Inflammatory macrophage treated with lipopolysaccharide for 4 hours (primary cell): ENCODE measurements at places on chromosomes 16 and 17.

DNA sequence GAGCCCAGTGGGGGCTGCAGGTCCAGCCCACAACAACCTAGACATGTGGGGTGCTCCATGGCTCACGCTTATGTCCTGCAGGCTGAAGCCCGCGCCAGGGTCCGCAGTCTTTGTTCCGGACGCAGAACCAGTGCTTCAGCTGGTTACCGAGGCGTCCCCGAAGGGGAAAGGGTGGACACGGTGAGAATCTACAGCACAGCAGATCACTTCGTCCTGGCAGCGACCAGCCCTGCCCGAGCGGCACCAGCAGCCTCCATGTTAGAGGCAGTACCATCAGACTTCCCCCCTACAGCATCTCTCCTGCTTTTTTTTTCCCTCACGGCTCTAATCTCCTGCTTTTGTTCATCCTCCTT is 1736.4 kb downstream of the TP53TG3F start:
- no peak for DNase-seq

DNA sequence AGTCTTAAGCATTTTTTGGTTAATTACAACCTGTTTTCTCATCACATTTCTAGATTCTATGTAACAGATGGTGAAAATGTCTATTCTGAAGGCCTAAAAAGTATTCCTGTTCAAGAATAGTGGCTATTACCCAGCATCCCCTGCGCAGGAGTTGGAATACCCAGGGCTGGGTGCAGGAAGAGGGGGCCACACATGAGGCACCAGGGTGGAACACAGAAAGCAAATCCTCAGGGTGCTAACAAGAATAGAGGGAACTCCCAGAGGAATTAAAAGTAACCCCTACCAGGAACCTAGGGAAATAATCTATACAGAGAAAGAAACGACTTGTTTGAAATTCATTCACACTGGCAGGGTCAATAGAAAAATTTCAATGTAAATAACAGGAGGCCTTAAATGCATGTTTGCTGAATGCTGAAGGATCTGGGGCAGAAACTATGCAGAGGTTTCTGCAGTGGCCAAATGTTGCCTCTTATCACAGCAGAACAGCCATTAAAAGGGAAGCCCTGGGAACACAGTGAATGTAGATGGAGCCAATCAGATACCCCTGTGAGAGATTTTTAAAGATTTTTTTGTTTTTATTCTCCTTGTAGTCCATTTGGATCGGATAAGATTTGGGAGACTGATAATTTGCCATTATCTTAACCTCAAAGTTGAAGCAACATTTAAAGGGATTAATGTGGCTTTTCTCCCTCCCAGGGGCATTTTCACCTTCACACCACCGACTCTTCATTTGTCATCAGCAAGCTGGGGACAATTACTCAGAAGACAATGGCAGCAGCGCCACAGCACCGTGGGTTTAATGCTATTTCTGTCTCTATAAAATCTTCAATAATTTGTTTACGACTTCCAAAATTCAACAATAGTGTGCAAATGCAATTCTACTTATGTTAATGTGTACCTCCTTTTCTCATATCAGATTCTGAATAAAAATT is 196.0 kb upstream of the PSMD7 start:
- no peak for DNase-seq

DNA sequence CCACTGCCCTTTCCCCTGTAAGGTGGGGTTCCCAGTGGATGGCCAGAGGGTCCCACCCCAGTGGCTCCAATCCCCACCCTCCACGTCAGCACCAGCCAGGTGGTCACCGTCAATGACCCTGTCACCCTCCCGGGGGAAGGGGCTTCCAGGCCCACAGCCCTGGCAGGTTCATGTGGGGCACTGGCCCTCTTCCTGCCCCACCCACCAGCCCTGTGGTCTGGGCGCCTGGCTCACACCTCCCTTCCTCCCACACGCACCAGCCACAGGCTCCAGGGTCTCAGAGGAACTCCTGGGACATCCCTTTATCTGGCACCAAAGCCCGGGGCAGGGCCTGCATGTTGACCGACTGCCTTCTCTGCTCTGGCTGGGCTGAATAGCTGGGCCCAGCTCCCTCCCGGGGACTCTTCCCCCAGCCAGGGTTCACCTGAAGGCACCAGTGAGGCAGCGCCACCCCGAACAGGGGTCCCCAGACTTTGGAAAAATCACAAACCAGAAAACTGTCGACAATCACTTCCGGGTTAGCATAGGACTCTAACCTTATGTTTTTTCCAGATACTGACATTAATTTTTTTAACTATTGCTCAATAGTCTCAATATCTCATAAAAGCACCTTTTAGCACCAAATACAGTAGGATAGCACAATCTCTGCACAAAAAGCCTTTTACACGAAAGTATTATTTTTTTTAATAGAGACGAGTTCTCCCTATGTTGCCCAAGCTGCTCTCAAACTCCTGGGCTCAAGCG is 21.9 kb upstream of the ZC3H18 start:
- no peak for DNase-seq

DNA sequence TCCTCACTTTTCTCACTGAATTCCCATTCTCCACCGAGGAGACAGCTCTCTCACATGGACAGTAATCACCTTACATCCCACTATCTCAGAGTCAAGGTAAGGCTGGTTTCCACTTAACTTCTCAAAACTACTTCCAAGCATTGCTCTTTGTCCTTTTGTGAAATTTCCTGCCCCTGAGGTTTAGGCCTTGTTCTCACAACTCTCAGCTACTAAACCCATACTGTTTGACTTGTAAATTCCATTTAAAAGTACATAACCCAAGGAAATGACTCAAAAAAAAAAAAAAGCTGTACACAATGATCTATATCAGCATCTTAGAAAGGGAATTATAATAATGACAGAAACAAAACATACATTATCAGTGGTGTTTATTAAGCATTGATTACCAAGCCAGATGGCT is 8.8 kb downstream of the CDC27 start:
- no peak for DNase-seq

DNA sequence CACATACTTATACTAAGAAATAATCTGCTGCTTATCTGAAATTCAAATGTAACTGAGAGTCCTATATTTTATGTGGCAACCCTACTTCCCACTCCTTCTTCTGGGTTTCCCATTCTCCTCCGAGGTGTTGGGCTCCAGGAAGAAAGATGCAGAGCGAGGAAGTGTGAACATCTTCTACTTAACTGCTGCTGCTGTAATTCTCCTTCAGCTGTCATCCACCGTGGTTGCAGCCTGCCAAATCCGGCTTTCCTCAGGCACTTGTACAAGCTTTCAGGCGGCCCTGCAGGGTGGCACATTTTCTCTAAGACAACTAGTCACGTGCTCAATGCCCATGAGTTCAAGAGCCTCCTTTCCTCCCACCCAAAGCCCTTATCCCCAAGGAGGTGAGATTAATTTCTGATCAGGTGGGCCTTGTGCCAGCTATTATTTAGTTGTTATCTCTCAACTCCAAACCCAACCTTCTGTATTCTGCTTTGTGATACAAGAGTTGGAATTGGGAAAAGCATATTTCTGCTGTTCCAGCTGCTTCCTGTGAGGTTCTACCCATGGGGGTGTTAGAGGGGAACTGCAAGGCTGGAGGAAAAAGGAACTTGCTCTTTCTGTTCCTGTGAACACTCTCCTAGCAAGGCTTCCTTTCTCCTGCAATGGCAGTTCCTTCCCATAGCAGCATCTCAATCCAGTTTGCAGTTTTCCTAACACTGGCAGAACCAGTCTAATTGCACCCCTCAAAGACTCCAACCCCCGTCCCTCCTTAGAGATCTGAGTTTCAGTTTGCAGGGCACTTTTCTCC is 67.6 kb upstream of the RBBP6 start:
- DNase-seq = peak; percentile 23

DNA sequence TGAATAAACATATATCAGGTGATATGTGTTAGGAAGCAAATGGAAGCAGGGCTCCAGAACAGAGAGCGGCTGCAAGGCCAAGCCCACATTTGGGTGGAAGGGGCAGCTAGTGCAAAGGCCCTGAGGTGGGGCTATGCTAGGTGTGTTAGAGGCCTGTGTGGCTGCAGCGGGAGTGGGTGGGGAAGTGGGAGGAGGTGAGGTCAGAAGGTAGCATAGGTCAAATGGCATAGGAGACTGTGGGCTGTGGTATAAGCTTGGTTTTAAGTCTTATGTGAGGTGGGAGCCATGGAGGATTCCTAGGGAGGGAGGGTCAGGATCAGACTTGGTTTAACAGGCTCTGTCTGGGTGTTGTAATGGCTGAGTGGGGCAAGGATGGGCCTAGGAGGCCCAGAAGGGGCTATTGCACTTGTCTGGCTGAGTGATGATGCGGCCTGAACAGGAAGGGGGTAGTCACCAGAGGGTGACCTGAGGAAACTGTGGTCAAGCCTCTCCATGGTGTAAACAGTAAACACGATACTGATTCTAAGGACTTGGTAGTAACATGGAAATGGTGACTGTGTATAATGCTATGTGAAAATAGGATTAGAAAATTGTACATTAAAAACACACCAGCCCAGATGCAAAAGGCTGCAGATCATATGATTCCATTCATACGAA is 31.1 kb downstream of the RAI1 start:
- peak; percentile 86 for DNase-seq

DNA sequence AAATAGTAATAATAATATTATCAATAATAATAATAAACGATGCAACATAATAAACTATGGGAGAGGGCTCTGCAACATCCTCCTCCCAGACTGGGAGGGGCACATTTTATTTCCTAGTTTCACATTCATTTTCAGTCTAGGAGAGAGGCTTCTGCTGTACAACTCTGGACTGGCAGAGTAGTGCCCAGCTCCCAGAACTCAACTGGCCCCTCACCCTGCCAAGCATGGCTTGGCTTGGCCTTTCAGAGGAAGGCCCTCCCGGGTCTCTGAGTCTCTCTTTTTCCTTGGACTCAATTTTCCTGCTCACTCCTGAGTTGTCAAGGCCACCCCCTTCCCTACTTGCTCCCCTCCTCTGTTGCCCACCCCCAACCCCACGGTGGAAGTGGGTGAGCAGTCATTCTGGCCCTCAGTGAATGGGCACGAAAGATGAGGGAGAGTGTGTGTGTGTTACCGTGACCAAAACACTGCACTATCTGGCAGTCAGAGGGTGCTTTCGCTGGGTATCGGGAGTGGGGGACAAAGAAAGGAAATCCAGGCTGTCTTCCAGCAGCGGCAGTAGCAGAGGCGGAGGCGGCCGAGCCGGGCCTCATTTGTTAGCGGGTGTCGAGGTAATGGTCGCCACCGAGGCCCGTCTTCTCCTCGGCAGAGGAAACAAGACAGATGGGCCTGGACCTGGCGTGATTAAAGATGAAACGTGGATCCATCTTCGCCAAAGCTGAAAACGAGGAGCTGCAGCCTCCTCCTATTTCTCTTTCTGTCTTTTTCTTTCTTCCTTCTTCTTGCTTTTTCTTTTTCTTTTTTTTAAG is 2.3 kb downstream of the HOXB4 start:
- DNase-seq = peak; percentile 37

- no peak for DNase-seq
Measured at GRCh38 chr17:79742951-79743476, 12.3 kb downstream of the ENPP7 start.

GRCh38 chr16:86498671-86499439 is 11.5 kb upstream of the FOXF1 start:
- no peak for DNase-seq

GRCh38 chr17:73015722-73016276 is 76.7 kb downstream of the SLC39A11 start:
- DNase-seq = no peak

GRCh38 chr16:892536-893255 is 78.1 kb downstream of the LMF1 start:
- DNase-seq = no peak

DNA sequence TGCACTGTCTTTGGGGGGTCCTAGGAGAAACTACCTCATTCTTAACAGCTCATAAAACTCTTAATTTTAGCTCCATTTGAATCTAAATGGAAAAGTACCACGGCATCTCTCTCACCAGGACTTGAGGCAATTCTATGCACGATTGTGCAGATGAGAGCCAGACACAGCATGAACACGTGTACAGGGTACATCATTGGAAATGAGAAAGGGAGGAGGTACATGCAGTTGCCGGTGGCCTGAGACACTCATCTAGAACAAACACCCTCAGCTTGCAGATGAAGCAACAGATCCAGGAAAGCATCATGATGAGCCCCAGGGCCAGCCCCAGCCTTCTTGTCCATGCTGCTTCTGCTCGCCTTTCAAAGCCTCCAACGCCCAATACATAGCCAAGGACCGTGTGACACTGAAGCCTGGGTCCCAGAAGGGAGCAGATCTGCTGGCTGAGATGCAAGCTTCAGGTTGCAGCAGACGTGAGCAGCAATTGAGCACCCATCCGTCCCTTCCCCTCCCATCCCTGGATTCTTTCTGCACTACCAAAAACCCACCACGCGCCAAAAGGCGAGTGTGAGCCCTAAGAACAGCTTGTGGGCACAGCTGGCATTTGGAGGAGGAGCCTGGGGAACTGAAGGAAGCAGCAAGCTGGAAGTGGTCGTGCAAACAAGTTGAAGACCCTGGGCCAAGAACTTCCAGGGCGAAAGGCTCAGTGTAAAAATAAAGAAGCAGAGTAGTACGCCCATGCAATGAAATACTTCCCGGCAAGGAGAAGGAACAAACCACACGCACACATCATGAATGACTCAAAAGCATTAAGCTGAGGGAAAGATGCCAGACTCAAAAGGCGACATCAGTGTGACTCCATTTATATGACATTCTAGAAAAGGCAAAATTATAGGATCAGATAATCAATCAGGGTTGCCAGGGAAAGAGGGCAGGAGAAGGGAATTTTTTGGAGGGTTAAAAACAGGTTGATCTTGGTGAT is 7.3 kb upstream of the RCVRN start:
- DNase-seq = no peak

DNA sequence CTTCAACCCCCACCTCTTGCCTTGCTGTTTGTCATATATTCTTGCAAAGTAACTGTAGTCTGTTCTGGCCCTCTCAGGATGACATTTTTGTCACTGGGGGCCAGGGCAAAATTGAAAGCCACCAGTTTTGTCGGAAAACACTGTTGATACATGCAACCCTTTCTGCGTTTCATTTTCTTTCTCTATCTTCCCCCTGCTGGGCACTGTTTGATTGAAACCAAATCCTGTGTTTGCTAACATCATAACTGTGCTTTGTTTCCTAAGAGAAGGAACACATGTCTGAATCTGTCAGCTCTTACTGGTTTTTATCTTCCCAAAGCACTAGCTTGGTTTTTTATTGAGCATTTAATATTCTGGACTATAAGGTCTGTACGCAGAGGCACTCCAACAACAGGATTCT is 11.7 kb upstream of the CPPED1 start:
- peak; percentile 64 for DNase-seq

DNA sequence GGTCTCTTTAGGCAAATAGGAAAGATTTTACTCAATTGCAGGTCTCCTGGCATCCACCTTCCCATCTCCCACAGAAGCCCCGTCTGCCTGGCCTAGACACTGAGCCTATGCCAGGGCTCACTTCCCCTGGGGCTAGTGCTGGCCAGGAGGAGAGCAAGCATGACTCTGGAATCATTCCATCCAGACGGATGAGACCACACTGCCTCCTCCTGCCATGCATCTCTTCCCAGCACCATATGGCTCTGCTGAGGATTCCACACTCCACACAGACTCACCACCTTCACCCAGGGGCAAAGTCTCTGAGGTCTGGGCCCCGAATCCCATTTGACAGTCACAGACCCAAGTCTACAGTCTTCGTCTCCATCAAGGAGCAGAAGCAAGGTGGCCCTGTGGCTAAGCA is 346.5 kb downstream of the C16orf95 start:
- no peak for DNase-seq
